ENCODE measurements at places on chromosomes 6 and 20.

- DNase-seq = peak; percentile 19
These were observed 131.3 kb downstream of the GJA10 start for GRCh38 chr6:90025523-90026061.

GRCh38 chr6:92201618-92202017 is 1217.7 kb downstream of the EPHA7 start:
- no peak for DNase-seq

DNA sequence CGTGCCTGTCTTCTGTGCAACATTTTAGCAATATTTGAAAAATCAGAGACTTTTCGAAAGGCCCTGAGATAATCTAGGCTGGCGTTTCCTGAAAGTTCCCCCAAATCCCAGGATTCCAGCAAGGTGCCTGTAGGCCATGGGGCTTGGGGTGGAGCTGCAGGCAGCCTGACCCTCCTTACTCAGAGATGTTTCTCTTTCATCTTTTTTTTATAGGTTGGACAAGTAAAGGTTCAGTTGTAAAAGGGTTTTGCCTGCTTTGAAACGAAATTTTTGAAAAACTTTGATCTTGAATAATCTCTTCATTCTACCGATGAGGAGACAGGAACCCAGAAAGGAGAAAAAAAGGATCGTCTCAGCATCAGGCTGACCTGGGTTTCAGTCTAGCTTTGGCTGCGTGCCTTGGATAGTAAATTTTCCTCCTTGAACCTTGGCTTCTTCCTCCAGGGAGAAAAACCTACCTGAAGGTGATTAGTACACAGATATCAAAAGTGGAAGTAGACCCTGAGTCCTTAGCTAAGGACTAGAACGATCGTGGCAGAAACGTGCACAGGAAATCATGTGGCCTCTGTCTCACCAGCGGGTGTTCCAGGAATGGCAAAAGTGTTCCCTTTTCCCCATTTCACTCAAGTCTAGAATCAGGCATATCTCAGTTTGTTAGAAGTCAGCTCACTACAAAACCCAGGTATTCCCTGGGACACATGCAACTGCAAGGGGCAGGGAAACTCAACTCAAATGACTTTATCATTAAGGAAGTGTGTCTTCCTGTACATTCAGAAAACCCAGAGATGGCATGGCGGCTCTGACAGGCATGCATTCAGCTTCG is 128.2 kb upstream of the PTPN1 start:
- no peak for DNase-seq

DNA sequence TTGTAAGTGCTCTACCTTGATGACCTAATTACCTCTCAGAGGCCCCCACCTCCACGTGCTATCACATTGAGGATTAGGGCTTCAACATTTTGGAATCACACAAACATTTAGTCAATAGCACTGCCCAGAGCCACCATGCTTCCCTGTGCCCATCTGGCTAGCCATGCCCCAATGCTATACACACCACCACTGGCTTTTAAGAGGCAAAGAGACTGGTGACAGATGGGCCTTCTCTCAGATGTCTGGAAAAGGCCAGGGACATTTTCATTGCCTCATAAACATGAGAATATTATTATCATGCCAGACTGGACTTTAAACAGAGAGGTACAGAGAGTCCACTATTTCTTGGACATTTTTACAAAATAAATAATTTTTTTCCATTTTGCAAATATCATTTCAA is 29.8 kb downstream of the TRMT6 start:
- DNase-seq = no peak

DNA sequence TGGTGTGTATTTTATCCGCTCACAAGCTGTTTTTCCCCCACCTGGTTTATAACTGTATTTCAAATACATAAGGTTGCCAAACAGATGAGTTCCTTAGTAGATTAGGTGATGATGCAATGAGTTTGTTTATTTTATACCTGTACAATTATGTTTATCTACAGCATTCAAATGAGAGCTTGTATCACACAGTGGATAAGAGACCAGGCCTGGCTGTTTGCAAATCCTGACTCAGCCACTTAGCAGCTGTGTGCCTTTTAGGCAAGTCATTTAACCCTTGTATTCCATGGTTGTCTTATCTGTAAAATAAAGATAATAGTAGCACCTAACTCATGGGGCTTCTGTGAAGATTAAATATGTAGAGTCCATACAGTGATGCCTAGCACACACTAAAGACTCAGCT is 143.7 kb downstream of the MOXD1 start:
- no peak for DNase-seq

Data from NCI-H1417 (cell line).